ENCODE measurements at places on chromosomes 13 and 19.

DNA sequence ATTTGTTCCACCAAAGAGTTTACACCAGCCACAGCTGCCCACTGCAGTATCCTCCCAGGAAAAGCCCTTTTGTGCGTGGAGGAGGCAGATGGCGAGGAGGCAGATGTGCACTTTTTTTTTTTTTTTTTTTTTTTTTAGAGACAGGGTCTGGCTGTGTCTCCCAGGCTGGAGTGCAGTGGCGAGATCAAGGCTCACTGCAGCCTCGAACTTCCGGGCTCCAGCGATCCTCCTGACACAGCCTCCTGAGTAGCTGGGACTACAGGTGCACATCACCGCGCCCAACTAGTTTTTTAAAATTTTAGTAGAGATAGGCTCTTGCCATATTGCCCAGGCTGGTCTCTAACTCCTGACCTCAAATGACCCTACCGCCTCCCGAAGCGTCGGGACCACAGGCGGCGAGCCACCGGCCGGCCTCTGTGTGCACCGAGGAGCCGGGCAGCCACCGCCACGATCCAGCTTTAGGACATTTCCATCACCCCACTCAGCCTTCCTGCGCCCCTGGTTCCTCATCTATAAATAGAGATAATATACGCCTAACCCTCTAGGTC is 563 bp upstream of the PDCD5 start:
- DNase-seq, result no peak

GRCh38 chr19:30824809-30825208 is 452.6 kb downstream of the ZNF536 start:
- DNase-seq, result no peak

- DNase-seq, result peak; percentile 91
Measured at GRCh38 chr19:17847538-17848366, at the start of gene JAK3. Gene JAK3, minus strand, starts transcription at chr19:17847982. Its CDS starts 3,565 bp downstream, at chr19:17844417.

DNA sequence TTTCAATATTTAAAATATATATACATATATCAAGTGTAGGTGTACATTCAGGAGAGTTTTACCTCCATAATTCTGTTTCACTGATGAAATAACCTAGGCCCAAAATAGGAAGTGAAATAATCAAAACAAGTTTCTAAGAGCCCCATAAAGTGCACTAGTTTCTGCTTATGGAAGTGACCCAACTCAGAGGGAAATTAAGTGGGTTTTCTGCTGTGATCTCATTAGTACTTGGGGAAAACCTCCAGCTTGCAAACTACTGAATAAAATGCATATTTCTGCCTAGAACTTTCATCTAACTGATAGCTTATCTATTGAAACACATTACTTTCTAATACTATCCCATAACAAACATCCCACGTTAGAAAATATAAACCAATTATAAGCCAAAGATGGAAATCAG is 45.4 kb upstream of the MIR17HG start:
- DNase-seq, result peak; percentile 36

GRCh38 chr19:7639863-7640348 is 3.0 kb downstream of the STXBP2 start:
- no peak for DNase-seq

GRCh38 chr13:50527612-50528509 is 315.6 kb downstream of the DLEU7 start:
- no peak for DNase-seq

GRCh38 chr13:62119739-62120700 is 704.4 kb upstream of the PCDH20 start:
- peak; percentile 32 for DNase-seq

- DNase-seq, result peak; percentile 76
Measured at GRCh38 chr19:46990991-46991676, 28.5 kb upstream of the NPAS1 start.

- no peak for DNase-seq
Measured at GRCh38 chr13:79749984-79750551, 269.1 kb downstream of the NDFIP2 start.

DNA sequence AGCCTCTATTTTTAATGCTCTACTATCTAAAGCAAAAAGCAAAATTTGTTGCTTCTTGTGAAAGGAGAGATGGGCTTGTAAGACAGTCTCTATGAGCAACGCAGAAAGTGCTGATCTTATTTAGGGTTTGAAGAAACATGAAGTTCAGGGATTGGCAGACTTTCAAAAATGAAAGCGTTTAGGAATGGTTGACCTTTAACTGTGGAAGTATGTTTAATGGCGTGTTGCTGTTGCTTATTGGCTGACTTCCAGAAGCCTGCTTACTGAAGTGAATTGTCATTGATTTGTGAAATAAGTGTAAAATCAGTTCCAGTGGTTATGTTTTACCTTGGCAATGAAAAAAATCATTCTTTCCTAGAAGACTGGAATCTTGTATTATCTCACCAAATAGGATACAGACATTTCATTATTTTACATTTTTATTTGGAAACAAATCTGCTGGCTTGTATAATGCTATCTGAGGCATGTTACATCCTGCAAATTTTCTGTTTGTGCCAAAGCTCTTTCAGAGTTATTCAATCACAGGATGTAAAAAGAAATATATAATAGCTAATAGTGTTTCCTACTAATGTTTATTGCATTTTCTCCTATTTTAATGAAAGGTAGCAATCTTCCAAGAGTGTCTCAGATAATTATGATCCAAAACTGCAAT is 221.3 kb upstream of the SLITRK6 start:
- no peak for DNase-seq

DNA sequence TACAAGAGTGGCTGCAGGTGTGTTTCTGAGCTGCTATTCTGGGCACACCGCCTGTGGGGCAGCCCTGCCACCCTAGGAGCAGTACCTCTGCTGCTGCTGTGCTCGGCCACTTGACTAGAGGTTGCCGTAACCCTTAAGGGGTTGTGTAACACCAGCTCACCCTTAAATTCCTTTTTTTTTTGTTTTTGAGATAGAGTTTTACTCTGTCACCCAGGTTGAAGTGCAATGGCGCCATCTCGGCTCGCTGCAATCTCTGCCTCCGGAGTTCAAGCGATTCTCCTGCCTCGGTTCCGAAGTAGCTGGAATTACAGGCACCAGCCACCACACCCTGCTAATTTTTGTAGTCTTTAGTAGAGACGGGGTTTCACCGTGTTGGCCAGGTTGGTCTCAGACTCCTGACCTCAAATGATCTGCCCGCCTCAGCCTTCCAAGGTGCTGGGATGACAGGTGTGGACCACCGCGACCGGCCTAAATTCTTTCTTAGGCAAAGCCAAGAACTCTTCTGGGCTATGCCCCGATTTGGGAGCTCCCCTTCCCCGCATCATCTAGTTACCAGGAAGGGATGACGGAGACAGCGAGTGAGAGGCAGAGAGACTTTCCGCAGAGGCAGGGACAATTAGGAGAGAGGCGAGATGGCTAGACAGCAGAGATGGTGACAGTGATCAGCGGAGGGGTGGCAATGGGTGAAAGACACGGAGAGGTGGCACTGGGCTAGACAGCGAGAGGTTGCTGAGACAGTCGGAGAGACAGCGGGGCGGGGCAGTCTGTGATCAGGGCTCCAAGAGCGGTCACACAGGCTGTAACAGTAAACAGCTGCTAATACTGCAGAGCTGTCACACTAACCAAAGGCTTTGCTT is 4.4 kb upstream of the LILRA5 start:
- no peak for DNase-seq

GRCh38 chr19:42629191-42629590 is 34.5 kb upstream of the CEACAM8 start:
- DNase-seq, result no peak

DNA sequence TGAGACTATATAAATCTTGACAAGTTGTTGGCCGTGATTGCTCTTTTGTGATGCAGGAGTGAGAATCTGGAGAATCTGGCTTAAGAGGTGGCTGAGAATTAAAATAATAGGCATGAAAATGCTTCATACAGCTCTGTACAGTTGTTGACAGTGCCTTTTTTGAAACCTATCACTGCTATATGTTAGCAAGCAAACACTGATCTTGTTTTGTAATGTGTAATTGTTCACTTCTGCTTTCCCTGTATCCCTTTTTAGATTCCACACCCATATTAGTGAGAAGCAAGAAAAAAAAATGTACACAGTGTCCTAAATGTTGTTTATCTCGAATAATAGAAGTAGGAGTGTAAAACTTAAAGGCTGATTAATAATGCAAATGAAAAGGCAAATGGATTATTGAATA is 31.1 kb downstream of the ITM2B start:
- DNase-seq, result no peak

GRCh38 chr19:20423381-20424197 is 142.0 kb downstream of the ZNF737 start:
- peak; percentile 22 for DNase-seq
